ENCODE measurements at places on chromosomes 12 and 14. TPM values are rescaled to one million over a fixed set of nuclear protein-coding genes. Genes with fewer than 3 reads are reported as not detected.

C12orf50 gene
- total RNA-seq: not detected

KLRG1 gene
- total RNA-seq: 7.9 TPM

FOXG1 gene
- total RNA-seq: 54.8 TPM

WNT5B gene
- 15.0 TPM for total RNA-seq

PRR4 gene
- total RNA-seq: 0.98 TPM

SDSL gene
- 1.5 TPM for total RNA-seq

SUPT16H gene
- total RNA-seq: 76.7 TPM

SRRM4 gene
- total RNA-seq: 13.8 TPM

DACT1 gene
- 133 TPM for total RNA-seq

GZMB gene
- total RNA-seq: not detected

FOXM1 gene
- total RNA-seq: 2.5 TPM

DAZAP2 gene
- 45.7 TPM for total RNA-seq

PRH2 gene
- not detected for total RNA-seq

GLS2 gene
- 4.2 TPM for total RNA-seq

MYF5 gene
- total RNA-seq: not detected

RDH16 gene
- total RNA-seq: 0.49 TPM
